NCI-H774 (cell line): ENCODE measurements at places on chromosomes 12 and 14.
A peak's percentile ranks its signal among the peaks of the same experiment; 100 is the strongest.

DNA sequence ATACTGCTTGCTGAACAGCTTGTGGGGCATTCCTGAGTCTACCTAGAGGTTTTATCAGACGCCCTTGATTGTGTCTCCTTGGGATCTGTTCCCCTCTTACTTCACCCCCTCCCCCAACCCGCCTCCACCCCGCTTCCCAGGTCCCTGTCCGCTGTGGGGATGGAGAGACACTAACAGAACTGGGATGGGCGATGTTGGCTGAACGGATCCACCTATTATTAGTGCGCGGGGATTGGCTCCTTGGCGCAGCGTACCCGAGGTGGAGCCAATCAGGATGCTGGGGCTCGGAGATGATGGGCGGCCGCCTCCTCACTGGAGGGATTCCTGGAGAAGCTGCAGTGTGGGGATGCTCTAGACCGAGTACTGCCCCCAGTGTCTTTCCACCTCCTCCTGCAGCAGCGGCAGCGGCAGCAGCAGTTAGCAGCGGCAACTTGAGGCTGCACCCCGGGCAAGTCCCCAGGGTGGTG, at the start of gene SYT1:
Gene SYT1, plus strand, starts transcription at position 372 of the 467 bp plus-strand sequence.
- DNase-seq: peak; percentile 96

- no peak for DNase-seq
These were observed 69.4 kb upstream of the RHOJ start for GRCh38 chr14:63134801-63135200.

DNA sequence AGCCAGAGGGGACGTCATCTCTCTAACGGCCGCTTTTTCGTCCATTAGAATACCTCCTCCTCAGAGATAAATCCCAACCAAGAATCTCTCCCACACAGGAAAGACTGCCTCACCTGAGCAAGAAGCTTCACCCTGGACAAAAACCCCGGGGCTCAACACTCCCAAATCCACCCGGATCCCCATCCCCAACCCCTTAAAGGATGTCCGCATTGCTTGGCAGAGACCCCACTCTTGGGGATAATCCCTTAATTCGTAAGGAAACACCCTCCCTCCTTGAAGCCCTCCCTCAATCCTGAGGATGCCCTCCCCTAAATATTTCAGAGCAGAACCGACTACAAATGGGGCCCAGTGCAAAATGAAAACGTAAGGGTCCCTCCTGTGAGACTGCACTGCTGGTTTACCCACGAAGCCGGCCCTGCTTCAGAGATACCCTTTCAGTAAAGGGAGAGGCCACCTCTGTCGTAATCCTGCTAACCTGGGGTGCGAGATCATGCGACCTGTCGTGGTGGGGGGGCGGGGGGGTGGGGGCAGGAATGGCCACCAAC, 655 bp upstream of the DYNLL1 start:
- DNase-seq: no peak

DNA sequence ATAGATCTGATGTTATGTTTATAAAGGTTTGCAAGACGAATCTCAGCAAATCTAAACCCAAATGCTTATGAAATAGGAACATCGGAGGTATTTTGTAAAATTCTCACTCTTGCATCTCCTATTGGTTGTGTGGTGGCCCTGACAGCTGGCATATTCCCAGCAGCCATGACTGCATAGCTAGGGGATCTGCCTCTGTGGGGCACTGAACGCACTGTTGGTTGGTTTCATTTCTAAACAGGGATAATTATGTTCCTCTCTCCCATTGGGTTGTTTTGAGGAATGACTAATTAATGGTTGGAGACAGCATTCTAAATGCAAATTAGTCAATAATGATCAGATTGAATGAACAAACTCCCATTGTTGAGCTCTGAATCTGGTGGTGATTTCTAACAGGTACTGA, 2.7 kb upstream of the BEST3 start:
- DNase-seq: peak; percentile 78

DNA sequence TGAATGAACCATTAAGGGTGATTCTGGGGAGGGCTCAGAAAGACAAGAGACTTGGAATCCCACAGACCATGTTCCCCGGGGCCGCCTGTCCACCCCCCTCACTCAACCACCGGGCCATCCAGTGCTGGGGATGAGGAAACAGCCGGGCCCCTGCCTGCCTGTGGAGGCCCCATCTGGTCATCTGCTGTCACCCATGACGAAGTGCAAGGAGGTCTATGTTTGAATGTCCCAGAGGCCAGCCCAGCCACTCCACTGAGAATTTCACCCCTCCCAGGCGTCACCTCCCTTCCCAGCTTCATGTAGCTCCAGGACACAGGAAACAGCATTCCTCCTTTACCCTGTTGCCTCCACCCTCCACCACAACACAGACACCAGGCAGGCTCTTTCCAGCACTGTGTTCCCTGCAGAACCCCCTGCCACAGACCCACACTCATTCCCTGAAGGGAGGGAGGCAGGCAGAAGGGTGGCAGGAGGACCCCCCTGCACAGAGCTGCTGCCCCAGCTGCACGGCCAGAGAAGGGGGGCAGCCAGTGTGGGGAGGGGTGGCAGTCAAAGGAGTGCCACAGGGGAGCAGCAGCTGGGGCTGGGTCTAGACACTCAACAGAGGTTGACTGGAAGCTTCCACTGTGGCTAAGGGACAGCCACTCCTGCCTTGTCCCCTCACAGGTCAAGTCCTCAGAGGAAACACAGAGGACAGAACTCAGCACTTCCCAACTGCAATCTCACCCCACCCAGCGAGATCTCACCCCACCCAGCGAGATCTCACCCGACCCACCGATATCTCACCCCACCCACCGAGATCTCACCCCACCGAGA, 50.3 kb upstream of the PPP2R5C start:
- DNase-seq: no peak

- DNase-seq: no peak
These were observed 50.4 kb downstream of the MYRFL start for GRCh38 chr12:69875416-69875935.

DNA sequence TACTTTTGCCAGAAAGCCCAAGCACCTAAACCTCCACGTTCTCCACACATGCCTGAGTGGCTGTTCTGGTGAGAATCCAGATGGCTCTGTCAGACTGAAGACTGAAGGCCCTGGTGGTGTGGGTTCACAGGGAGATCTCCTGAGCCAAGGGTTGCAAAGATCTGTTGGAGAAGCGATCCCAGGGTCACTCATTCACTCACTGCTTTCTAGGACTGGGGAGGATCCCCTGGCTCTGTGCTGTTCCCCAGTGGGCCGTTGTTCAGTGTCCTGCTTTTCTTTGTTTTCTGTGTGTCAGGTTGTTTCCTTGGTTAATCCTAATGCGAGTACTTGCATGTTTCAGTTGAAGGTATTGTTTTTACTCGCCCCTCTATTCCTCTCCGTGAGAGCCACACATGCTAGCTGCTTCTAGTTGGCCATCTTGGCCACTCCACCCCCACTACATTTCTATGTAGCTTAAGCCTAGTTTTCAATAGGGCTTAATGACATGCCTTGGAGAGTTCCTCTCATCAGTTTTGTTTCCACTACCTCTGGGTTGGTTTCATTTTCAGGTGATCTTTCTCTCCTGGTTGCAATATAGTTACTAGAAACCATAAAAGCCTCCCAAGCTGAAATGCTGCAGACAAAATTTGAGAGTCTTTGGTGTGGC, 144.5 kb upstream of the SLC38A2 start:
- no peak for DNase-seq

DNA sequence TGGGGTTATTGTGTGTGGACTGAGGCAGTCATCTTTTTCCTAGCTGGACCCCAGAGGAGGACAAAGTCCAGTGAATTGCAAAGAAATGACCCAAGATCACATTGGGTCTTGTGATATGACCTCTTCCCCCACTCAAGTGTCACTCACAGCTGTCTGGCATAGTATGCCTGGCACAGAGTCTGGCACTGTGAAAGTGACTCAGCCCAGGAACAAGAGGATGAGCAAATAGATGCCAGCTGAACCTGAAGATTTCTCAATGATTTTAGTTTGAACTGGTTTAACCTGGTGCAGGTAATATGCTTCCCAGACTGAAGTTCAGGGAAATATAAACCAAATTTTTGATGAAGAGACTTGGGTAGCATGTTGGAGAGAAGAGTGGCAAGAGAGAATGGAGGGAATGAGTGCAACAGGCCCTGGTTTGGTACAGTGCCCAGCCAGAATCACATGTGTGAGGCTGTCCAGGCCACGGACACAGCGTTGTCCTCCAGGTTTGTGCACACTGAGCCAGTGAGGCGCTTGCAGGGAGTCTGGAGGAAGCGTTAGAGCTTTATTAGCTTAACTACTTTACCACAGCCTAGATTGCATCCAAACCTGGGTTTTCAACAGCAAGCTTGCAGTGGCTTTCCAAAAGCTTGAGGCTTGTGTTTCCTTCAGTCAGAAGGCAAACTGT, 332.9 kb downstream of the NUAK1 start:
- no peak for DNase-seq

DNA sequence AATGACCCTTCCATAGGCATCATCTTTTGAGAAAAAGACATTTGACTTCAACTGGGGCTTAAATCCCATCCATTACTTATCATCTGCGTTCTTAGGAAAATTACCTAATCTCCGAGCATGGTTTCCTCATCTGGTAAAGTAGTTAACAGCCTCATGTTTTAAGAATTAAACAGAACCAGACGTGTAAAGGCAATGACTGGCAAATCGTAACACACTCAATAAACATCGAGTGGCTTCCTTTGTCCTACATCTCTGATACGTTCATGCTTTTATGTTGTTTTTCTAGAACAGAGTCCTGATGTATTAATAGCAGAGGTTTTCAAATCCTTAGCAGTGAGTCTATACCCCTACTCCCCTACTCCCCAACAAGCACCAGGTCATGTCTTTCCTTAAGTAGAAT, 189.7 kb upstream of the RGS6 start:
- DNase-seq: no peak

GRCh38 chr12:27190761-27191160, 53.3 kb upstream of the STK38L start:
- no peak for DNase-seq

DNA sequence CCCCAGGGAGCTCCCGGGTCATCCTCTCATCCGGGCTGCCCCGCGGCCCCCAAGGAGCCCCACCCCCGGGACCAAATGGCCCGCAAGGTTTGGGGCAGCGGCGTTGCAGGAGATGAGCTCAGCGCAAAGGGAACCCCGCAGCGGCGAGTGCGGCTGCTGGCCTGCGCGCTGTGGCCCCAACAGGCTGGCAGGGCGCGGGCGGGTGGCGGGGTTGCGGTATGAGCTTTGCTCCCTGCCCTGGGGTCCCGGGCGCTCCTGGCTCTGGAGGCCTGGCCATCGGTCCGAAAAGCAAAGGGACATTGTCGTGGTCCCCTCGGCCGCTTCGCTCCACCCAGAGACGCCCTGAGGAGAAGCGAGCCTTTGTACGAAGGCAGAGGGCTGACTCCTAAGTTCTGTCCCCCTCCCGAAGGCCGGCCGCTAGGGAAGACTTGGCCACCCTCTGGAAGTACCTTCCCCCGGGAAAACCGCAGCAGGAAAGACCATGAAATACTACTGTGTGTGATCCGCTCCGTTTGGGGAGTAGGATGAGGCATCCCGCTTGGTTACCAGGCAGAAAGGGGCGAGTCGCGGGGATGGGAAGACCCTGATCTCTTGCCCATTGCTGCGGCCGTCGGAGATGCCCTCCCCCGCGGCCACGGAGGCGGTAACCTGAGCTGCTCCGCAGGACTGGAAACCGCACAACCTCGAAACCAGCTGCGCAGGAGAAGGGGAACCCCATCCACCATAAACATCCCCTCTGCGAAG, 620 bp upstream of the NID2 start:
- DNase-seq: no peak

DNA sequence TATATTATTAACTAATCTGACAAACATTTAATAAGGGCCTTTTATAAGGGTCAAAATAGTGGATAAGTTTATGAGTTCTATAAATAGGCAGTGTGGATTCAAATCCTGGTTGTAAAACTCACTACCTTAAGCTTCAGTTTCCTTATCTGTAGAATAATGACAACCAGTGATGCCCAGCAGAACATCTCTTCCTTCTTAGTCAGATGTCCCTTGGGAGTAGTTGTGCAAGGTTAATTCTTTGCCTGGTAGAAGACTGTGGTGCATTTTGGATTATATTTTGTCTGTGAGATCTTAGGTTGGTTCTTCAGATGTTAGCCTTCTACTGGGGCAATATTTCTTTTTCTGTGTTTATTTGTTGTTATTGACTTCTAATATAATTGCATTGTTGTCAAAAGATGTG, 59.5 kb downstream of the ARID2 start:
- DNase-seq: no peak

DNA sequence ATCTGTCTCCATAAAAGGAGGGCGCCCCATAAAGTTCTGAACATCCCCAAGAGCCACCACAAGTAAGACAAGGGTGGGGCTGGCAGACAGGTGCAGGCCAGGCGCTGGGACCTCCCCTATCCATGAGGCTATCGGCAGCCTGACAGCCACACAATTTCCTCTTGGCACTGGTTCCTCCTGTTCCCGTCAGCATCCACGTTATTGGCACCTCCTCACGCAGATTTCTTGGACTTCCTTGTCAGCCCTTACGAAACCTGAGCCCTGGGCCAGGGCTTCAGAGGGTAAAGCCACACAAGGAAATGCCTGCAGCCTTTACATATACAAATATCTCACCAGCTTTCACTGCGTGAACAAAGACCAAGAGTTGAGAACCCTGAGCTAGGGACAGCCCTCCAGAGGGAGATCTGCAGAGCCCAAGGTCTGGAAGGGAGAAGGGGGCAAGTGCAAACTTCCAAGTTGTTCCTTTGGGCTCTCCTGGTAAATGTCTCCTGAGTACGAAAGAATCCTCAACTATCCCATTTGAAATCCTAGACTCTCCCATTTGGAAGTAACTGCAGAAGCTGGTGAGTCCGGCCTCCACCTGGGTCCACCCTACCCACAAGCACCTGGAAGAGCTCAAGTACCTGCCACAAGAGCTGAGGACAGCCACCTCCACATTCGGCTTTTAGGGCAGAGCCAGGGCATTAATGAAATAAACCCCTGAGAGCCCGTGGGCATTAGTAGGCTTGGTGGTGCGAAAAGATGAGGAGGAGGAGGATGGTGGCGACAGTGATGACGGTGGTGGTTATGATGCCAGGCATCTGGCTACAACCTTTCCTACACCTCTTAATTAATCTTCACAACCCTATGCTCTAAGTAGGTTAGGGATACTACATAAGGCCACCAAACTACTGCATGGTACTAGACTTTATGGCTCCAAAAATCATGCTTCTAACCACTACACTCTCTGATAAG, 5.5 kb upstream of the TC2N start:
- no peak for DNase-seq

DNA sequence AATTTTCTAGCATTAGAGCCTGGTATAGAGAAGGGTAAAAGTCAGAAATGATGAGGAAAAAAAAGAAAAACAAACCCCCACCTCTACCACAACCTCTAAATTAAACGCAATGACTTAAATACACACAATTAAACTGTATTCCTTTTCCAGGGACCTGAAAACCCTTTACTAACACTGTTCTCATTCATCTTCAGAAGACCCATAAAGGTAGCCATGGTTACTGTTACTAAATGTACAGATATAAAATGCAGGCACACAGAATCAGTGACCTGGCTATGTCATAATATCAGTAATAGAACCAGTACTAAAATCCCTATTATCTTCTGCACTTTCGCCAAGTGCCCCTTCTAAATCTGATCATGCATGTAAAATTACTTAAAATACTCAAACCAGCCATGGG, 1.4 kb downstream of the ACIN1 start:
- DNase-seq: no peak

DNA sequence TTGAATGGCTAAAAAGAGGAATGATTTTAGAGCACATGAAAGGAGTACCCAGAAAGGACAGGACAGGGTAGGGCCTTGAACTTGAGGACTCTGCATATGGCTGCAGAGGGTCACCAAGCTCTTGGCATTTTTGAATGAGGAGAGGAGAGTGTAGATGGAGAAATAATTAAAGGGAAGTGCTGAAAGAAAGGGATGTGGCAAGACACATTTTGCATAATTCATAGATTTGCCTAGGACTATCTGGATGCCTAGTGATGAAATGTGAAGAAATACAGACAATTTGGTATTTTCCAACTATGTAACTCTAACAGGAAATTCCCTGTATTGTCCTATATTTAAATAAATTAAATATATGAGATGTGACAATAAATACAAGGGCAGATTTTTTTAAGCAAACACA, 27.5 kb upstream of the MDM1 start:
- no peak for DNase-seq
